NCI-H1048 (cell line): ENCODE measurements at places on chromosomes 7 and 10.

- no peak for DNase-seq
Measured at GRCh38 chr10:34046506-34047034, 712.1 kb upstream of the NRP1 start.

- no peak for DNase-seq
Measured at GRCh38 chr10:95406651-95407280, 116.0 kb upstream of the PDLIM1 start.

DNA sequence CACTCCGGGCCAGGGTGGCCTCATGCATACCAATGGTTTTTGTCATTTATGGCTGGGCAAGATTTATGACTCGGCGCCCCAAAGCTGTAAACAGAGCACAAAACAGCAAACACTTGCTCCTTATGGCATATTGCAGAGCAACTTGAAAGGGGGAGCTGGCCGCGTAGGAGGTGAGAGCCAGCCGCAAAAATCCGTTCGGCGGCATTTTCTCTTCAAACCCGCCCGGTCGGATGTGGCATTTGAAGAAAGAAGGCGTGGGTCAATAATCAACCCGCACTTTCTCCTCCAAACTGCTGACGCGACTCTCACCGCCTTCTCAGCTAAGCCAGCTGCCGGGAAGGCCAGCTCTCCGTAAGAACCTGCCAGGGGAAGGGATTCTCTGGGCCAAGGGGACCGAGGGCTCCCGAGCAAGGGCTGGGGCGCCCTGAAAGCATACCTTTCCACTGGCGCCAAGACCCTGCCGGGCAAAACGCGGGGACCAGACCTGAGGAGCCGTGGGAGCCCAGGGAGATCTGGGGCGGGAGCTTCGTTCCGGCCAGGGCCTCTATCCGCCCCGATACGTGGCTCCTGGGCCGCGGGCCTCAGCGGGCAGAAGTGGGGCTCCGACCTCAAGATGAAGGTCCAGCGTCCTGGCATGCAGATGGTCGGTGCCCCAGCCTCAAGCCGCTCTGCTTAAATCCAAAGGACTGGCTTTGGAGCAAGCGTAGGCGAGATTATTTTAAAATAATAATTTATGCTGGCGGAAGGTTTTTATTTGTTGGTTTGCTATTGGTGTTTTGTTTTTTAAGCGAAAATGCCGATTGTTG lies 12.9 kb upstream of the HOXA2 start:
- DNase-seq = no peak

DNA sequence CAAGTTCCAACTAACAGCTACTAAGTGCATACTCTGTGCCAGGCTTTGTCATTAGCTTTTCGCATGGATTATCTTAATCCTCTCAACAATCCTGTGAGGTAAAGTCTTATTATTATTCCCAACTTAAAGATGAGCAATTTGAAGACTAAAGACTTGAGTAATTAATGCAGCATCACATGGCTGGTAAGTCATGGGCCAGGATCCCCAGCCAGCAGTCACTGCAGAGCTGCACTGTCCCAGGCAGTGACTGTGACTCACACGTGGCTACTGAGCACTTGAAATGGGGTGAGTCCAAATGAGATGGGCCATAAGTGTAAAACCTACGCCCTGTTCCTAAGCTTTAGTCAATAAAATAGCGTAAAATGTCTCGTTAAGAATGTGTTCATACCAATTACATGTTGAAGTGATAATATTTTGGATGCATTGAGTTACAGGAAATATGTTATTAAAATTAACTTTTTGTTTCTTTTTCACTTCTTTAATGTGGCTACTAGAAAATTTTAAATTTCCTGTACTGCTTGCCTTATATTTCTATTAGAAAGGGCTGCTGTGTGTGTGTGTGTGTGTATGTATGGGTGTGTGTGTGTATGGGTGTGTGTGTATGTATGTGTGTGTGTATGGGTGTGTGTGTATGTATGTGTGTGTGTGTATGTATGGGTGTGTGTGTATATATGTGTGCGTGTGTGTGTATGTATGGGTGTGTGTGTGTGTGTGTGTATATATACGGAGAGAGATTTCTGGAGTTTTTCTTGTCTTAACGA lies 756.3 kb downstream of the AUTS2 start:
- no peak for DNase-seq

- DNase-seq = no peak
Measured at GRCh38 chr10:34109952-34110702, 705.0 kb downstream of the PARD3 start.

GRCh38 chr10:35535136-35535535 lies 70.0 kb upstream of the GJD4 start:
- DNase-seq = no peak

- DNase-seq = no peak
Measured at GRCh38 chr10:110310741-110311140, 6.0 kb upstream of the SMNDC1 start.

GRCh38 chr7:155558961-155559360 lies 12.6 kb upstream of the CNPY1 start:
- DNase-seq = no peak

DNA sequence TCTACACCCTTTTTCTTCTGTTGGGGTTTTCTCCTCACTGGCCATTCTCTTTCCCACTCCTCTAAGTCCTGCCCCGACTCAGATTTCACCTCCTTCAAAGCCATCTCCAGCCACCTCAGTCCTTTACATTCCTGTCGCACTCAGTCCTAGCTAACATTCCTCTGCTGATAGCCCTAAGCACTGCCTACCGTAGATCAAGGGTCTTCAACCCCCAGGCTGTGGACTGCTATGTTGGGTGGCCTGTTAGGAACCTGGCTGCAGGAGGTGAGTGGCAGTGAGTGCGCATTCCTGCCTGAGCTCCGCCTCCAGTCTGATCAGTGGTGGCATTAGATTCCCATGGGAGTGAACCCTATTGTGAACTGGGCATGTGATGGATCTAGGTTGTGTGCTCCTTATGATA lies 11.2 kb downstream of the PFKFB3 start:
- no peak for DNase-seq

- DNase-seq = no peak
Measured at GRCh38 chr7:125057963-125058362, 128.3 kb upstream of the POT1 start.

DNA sequence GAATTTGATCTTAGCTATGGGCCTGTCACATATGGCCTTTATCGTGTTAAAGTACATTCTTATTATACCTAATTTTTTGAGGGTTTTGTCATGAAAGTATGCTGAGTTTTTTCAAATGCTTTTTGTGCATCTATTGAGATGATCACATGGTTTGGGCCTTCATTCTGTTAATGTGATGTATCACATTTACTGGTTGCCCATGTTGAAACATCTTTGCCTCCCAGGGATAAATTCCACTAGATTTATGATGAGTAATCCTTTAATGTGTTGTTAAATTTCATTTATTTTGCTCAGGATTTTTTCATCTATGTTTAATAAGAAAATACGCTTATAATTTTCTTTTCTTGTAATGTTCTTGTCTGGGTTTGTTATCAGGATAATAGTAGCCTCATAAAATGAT lies 442.0 kb downstream of the MDFIC start:
- DNase-seq = no peak

- DNase-seq = no peak
Measured at GRCh38 chr10:18402853-18403252, 248.5 kb downstream of the NSUN6 start.

- DNase-seq = no peak
Measured at GRCh38 chr10:117860823-117861222, 185.9 kb downstream of the RAB11FIP2 start.

GRCh38 chr10:13987446-13987845 lies 343.3 kb downstream of the FRMD4A start:
- no peak for DNase-seq

DNA sequence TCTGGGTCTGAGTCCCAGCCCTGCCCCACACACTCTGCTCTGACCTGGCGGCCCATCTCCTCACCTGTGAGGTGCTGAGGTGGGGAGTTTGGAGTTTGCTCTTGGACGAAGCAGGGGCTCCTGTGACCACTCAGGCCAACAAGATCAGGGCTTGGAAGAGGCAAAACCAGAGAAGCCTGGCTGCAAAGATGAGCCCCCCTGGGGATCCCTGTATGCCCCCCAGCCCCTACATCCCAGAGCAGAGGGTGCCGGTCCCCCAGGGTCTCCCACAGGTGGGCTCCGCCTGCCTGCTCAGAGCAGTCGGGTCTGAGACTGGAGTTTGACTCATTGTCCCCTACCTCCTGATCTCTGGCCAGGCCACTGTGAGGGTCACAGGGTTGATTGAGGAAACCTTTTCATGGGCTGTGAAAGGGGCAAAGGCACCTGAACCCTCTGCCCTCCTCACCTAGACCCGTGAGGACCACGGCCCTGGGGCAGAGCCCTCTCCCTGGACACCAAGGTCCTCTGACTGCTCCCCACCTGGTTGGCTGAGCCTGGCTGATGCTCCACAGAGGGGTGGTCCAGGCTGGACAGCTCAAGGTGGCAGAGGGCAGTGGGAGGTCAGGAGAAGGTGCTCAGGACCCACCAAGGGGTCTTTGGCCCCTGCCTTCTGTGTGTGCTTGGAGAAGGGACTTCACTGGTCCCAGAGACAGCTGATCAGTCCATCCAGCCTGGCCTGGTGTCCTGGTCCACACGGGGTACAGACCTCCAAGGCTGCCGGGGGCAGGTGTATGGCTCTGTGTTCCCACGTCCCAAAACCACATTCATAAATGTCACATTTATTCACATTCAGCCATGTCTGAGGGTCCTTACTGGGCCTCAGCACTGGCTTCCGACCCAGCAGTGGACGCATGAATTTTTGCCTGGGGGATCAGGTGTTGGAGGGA lies 9.1 kb upstream of the SCART1 start:
- no peak for DNase-seq

DNA sequence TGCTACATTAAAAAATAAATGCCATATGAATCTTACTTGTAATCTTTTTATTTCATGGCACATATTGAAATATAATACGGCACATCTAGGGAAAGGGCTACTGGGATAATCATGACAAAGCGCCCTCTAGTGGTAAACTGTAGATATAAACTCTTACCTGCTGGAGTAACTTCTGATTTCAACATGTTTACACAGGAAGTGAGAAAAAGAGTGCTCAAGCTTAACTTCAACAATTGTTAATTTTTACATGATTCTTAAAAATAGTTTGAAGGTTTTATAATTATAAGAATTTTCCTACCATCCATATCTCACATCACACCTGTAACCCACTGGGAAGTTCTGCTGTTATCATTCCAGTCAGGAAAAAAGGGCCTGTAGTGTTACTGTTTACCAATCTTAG lies 2.0 kb upstream of the HEPACAM2 start:
- DNase-seq = peak; percentile 43

DNA sequence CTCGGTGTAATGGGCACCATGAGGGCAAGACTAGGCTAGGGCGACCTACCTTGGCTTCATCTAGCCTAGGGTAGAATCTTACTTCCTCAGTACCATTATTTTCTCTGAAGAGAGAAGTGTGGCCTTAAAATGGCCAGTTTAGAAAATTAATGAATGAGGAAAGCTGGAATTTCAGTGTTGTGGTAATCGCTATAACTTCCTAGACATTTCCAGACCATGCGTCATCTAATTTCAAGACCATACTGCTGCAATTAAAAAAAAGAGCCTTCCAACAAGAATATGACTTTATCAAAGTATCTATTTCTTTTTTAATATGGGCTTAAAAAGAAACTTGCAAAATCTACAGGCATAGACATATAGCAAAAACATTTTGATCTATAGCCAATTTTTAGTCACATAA lies 68.5 kb downstream of the CPVL start:
- no peak for DNase-seq

DNA sequence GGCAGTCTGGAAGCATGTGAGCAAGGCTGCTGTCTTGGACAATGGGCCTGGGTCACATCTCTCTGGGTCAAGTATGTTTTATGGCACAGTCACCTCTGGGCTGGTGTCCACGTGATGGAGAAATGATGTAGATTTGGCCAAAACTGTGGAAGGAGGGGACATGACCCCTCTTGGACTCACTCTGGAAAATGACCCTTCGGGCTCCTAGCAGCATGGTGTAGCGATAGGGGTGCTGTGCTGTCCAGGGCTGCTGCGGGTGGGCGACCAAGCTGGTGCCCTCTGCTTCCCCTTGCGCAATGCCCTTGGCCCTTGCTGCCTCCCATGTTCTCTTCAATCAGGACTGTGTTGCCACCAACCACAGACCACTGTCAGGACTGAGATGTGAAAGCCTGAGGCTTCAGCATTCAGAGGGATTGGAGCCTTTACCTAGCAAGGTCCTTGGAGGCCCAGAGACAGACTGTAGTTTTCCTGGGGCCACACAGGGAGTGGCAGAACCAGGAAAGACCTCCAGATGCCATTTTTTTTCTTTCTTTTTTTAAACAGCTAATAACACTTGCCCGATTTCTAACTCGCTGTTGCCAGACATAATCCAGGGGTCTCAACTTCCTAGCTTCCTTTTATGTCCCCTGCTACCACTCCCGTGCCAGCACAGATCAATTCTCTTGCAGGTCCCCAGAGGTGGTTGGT lies 6.1 kb downstream of the CYP26A1 start:
- no peak for DNase-seq

DNA sequence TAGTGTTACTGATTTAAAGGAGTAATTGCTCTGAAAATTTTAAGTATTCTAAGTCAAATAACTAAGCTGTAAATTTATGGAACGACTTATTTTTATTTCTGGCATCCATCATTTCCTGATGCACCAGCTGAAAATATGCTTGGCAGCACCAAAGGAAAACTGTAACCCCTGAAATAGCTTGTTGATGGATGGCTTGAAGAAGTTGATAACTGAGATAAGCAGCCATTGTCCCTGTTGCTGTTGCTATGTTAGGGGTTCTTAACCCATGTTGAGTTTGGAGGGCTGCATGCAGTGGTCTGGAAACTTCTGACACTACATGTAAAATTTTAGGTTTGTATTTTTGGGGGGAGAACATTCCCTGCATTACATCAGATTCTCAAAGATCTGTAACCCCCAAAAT lies 30.6 kb downstream of the RPA3 start:
- no peak for DNase-seq

- DNase-seq = no peak
Measured at GRCh38 chr10:43211030-43211429, 55.8 kb downstream of the RASGEF1A start.

DNA sequence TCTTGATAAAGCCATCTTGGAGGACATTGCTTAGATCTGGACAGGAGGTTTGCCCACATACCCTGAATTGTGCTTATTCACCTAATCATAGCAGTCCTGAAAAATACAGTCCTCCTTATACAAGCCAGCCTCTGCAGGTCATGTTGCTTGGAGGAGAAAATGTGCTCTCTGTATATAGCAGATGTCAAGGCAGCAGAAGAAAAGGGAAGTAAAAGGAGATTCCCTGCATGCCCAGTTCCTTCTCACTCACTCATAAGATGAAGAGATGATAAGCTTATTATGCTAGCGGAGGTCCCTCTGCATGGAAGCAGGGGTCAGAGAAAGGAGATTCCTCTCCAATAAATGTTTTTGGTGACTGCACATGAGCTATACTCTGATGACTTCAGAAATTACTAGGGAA lies 458.8 kb upstream of the ZMIZ1 start:
- DNase-seq = no peak

GRCh38 chr10:17430647-17431355 lies 23.6 kb downstream of the ST8SIA6 start:
- peak; percentile 46 for DNase-seq
